G401 (cell line): ENCODE measurements at places on chromosomes 12 and 14.

GRCh38 chr14:29927376-29928116 is at the start of gene PRKD1:
TSS of gene PRKD1 (minus strand) at chr14:29927847.
- DNase-seq: no peak

GRCh38 chr12:79927772-79928474 is 7.0 kb downstream of the PPP1R12A start:
- no peak for DNase-seq

DNA sequence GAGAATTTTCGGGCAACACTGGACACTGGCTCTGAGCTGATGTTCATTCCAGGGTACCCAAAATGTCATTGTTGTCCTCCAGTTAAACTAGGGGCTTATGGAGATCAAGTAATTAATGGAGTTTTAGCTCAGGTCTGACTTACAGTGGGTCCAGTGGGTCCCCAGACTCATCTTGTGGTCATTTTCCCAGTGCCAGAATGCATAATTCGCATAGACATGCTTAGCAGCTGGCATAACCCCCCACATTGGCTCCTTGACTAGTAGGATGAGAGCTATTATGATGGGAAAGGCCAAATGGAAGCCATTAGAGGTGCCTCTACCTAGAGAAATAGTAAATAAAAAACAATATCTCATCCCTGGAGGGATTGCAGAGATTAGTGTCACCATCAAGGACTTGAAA is 818.9 kb downstream of the TMTC2 start:
- DNase-seq: no peak

GRCh38 chr12:85260447-85260846 is 19.6 kb upstream of the ALX1 start:
- DNase-seq: no peak
